CD14-positive monocyte (primary cell): ENCODE measurements at places on chromosomes 6 and 20. TPM values are rescaled to one million over a fixed set of nuclear protein-coding genes. Genes with fewer than 3 reads are reported as not detected.

The PDYN gene
- polyA plus RNA-seq, result not detected in 2 replicates

The GPX5 gene
- not detected in 2 replicates for polyA plus RNA-seq

The RALY gene
- 154 TPM for polyA plus RNA-seq

- no peak for DNase-seq
Observed at GRCh38 chr6:28474441-28475219, 31.3 kb upstream of the ZSCAN23 start.

DNA sequence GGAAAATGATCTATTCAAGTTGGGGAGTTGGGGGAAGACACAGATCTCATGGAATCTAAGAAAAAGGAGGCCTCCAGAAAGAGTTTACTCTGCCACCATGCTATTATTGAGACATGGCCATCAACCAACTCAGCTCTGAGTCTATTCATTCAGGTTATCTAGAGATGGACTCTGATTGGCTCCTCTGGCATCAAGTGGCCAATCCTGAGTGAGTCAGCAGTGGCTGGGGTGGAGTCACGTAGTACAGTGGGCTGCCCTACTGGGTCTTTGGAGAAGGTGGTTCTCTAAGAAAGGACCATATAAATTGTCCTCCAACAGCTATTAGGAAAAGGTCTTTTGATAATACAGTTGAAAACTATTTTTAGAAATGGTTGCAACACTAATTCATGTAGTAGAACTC lies 42.1 kb downstream of the LYRM2 start:
- DNase-seq, result no peak

DNA sequence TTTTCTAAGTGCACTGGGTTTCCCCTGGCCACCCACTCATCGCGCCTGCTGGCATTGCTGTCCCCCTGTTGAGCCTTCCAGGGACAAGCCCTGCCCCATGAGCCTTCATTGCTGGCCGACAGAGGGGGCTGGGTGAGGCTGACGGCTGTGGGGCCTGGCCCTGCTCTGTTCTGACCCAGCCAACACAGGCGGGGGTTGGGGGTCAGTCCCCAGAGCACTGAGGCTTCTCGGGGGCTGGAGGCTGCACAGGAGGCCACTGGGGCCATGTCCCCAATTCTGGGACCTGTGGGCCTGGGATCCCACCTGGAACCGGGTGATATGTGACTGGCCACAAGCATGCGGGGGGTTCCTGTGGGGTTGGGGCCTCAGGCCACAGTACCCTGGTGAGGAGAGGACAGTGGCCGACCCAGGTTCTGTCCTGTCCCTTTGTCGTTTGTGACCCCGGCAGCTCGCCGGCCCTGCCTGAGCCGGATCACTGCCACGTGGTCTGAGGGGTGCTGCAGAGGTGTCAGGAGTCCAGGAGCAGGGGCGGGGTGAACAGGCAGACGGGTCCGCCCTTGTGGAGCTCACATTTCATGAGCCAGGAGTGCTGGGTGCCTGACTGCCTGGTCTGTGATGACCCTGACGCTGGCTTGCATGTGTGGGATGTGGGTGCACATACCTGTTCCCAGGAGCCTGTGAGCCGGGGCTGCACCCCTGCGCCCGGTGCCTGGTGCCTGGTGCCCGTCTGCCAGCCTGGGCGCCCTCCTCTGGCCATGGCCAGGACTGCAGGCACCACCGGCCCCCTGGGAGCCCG lies 2.1 kb upstream of the COL20A1 start:
- DNase-seq, result no peak

- no peak for DNase-seq
Observed at GRCh38 chr6:133093956-133094355, 147.2 kb upstream of the EYA4 start.

DNA sequence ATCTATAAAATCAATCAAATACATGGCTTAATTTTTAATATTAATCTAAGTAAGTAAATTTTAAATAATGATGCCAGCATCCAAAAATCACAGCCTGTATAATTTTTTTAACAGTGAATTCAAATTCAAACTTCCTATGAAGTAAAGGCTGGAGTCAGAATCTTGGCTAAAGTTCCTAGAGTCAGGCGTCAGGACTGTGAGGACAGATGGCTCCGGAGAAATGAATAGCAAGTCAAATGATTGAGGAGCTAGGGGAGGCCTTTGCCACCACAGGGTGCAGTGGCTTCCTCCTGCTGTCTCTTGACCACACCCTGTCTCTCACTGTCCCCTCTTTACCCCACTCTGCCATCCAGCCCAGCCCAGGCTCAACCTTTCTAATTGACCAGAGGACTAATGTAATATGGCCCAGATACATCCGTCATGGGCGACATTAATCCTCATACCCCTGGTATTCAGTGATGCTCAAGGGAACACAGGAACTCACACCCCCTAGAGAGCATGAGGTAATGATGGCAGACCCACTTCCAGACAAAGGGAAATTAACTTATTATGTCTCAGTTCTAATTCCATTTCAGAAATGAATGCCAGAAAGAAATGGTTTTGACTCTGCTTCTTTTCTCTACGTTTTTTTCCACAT lies 53.4 kb downstream of the OPRM1 start:
- DNase-seq, result no peak

DNA sequence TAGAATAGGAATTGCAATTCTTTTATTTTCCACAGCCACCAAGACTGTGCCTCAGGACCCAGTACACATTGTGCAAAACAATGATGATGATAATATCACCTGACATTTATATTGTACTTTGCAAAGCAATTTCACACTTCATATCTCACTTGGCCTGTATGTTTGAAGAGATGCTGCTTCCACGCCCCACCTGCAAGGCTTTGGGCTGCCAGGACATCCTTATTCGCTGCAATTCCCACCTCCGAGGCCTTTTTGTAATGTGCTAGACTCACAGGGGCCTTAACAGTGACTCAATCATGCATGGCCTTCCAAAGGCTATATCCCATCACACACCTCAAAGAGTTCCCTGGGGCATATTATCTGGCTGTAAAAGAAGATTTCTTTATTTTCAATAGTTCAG lies 200.9 kb downstream of the MYLK4 start:
- no peak for DNase-seq

GRCh38 chr20:62437927-62438326 lies 10.6 kb upstream of the RBBP8NL start:
- no peak for DNase-seq

DNA sequence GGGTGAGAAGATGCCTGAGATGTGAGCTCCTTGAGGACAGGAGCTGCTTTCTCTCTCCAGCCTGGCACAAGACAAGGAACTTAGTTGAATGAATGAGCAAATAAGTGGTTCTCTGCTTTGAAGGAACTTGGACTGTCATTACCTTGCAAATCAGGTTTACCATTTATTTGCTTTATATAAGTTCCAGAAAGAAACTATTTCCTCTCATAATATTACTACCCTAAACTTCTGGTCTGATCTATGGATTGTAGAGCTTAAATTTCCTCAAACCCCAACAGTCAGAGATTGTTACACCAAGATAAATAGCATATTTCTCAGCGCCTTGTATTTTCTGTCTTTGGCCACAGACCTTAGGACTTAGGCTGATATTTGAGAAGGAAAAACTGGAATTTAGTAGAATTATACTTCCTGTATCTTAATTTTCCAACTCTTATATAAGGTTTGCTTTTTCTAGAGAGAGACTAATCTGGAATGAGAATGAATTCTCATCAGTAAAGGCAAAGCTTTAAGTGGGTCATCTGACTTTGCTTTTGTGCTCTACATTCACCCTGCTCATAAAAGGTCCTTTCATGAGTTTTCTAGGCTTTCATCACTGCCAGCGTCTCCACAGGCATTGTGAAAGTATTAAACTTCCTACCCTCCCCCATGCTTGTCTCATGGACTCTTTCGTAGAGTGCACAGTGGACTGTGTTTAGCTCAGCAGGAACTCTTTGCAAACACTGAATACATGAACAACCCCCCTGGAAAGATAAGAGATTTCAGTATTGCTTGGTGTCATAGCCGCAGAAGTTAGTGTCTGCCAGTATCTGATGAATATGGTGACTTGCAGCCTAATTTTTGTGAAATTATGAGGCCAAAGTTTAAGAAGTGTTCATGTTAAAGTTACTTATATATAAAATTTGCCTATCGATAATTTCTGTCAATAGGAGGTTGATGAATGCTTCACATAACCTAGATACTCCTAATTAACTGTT lies 74.0 kb downstream of the PTPRA start:
- DNase-seq, result peak; percentile 4

DNA sequence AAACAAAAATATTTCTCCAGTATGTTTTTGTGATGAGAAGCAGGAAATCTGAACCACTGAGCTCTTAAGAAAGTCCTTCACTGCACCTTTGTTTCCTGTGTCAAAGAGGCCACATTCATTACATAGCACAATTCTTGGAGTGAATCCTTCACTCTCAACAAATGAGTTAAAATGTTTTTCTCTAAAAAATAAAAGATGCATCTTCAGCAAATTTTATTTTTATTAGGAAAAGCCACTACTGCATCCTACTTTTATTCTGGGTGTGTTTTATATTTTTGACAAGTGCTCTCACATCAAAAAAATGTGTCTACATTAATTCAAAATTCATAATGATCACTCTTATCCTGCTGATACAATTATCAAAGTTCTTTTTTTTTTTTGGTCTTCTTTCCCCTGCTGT lies 76.3 kb downstream of the PLCB4 start:
- no peak for DNase-seq

DNA sequence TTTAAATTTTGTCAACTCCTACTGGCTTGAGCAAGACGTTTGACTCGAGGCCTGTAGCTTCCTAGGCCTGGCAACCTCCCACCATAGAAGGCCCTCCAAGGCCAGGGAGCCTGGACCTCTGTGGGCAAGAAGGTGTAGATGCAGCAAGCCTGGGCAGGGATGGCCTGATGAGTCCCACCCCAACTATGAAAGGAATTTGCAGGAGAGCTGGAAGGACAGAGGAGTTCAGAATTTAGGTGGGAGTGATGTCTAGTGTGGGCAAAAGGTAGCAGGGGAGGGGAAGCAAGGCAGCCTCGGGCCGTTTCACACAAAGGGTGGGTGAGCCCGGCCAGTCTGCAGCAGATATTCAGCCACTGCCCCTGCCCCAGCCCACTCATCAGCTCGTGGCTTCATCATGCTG lies 245.2 kb downstream of the CDH26 start:
- DNase-seq, result no peak

GRCh38 chr6:88141561-88142296 lies 24.4 kb downstream of the CNR1 start:
- DNase-seq, result no peak
